Peyer's patch (tissue), 4 donors: ENCODE measurements at places on chromosomes 12 and 14. TPM values are rescaled to one million over a fixed set of nuclear protein-coding genes. Genes with fewer than 3 reads are reported as not detected.

- no peak for DNase-seq
Observed at GRCh38 chr12:97063292-97063935, 156.4 kb downstream of the NEDD1 start.

STXBP6 gene
- 62.8 TPM for total RNA-seq

DNA sequence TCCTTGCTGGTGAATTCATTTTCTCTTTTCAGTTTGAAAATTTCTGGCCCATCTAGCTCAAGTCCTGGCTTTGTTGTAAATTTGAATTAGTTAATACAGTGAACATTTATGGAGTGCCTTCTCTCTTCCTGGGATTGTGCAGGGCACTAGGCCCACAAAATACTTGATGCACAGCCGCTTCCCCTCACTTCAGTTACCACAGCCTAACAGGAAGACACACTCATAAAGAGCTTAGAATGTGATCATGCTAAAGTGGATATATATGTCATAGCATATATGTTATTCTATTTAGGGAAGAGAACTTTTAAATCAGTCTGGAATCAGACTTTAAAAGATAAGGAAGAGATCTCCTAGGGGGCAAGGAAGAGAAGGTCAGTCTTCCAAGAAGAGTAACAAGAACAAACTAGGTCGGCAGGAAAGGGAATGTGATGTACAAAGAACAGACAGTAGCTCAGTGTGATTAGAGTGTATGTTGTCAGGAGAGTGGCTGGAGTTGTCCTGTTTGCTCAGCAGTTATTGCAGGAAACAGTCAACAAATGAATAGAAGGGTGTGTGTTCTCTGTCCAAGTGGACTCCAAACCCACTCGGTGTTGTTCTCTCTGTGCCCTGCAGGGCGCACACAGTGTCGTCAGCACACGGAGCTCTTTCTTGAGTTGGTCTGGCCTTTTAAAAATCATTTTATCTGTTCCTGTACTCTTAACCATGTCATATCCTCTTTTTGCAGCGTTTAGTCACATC, 74.4 kb downstream of the DAAM1 start:
- DNase-seq = peak; percentile 60

HECTD4 gene
- total RNA-seq = 88.7 TPM

EFS gene
- not detected for total RNA-seq

KRT85 gene
- not detected for total RNA-seq

- DNase-seq = no peak
Observed at GRCh38 chr12:49511410-49511809, 27.4 kb upstream of the KCNH3 start.

- no peak for DNase-seq
Observed at GRCh38 chr14:32727832-32728231, 210.8 kb upstream of the NPAS3 start.

NPAS3 gene
- 2.1 TPM for total RNA-seq

DNA sequence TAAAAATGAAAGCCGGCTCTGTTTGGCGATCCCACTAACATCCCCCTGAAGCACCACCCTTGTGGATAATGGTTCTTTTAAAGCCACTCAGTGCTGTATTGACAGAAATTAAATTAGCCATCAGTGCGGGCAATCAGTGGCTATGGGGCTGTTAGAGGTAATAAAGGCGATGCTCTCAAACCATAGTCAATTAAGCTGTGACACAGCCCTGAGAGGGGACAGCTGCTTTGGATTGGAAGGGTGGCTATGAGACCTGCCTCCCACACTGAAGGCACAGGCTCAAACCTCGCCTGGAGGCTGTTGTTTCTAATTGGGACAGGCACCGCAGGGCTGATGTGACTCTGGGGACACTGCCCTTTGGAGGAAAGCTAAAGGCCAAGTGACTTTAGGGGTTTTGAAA, 562.2 kb downstream of the VRK1 start:
- DNase-seq = no peak

NKX2-8 gene
- not detected for total RNA-seq

DNA sequence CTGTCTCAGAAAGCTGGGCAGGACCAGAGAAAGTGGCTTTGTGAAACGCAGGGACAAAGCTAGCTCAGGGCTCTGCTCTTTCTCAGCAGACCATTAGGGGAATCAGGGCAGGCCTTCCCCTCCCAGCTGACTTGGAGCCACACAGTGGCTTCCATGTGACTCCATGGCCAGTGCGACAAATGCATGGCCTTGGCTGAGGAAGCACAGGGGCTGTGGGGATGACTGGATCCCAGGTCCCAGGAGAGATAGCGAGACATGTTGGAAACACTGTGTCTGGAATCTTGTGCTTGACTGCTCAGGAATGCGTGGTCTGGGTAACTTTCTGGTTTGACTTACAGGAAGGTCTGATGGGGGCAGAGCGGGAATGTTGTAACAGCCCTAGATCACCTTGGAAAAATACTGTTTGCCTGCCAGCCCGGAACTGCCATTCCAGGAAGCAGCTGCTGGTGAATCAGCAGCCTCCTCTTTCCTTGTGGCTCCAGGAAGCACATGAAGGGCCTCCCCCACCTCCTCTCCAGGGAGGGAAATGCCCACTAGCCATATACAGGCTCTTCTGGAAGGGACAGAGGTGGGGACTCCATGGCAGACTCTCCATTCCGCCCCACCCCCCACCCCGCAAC, 133.5 kb upstream of the HIF1A start:
- no peak for DNase-seq

LRP1-AS gene
- total RNA-seq = not detected

- DNase-seq = no peak
Observed at GRCh38 chr14:52182853-52183252, 84.6 kb upstream of the PTGDR start.

GPR162 gene
- total RNA-seq = not detected

- DNase-seq = no peak
Observed at GRCh38 chr14:22748631-22749068, 17.8 kb upstream of the OXA1L start.

GRCh38 chr12:29608581-29608980, 111.1 kb upstream of the OVCH1 start:
- DNase-seq = no peak

- no peak for DNase-seq
Observed at GRCh38 chr14:101893759-101894158, 70.6 kb upstream of the DYNC1H1 start.

- DNase-seq = no peak
Observed at GRCh38 chr14:105102361-105102870, 37.2 kb upstream of the GPR132 start.
